Colonic mucosa (tissue), 4 donors: ENCODE measurements at places on chromosomes 2 and 18. TPM values are rescaled to one million over a fixed set of nuclear protein-coding genes. Genes with fewer than 3 reads are reported as not detected.

DNA sequence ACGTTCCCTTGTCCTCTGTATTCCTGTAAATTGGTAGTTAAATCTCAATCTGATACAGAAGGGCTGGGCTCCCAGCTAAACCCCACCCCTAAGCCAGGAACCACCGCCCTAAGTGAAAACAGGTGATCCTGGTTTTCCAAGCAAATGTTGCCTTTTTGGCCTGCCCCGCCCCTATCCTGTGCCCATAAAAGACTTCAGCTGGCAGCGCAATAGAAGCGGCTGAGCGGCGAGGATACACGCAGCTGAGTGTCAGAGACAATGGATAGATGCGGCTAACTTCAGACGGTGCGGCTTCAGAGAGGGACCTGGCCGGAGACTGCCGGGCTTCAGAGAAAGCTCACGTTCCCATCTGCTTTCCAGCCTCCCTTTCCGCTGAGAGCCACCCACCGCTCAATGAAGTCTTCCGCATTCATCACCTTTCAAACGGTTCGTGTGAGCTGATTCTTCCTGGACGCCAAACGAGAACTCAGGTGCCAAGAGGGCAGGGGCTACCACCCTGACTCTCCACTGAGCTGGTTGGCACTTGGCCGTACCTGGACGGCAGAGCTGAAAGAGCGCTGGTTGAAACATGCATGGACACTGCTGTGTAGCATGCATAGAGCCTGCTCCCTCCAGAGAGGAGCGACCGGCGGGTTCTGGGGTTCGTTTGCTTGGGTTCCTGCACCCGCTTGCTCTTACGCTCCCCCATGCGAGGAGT is 49.5 kb upstream of the POLE4 start:
- DNase-seq = peak; percentile 87

GRCh38 chr2:36564377-36564930 is 33.5 kb downstream of the FEZ2 start:
- DNase-seq = no peak

DNA sequence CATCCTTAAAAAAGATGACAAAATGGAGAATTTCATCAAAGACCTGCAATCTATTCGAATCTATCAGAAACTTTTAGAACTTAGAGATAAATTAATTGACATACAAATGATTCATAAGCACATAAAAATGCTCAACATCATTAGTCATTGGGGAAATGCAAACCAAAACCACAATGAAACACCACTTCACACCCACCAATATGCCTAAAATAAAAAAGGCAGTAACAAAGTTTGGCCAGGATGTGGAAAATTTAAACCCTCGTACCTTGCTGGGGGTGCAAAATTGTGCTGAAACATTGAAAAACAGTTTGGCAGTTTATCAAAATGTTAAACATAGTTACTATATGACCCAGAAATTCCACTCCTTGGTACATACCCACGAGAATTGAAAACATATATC is 11.5 kb upstream of the EIF2AK3 start:
- DNase-seq = no peak

- no peak for DNase-seq
Measured at GRCh38 chr2:20355131-20355530, 4.5 kb upstream of the PUM2 start.

DNA sequence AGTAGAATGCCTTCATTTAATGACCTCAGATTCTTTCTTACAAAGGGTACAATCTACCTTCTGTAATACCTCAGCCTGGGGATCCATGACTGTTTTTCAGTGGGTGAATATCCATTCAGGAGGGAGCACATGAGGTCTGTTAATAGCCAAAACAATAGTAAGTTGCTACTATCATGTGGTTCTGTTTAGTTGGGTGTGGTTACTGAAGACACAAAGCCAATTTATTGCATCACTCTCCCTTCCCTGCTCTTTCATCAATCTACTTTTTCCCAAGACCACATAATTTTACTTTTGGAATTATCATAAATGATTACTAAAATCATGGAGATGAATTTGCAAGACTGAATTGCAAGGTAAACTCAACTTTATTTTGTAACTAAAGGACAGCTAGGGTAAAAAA is 254.2 kb downstream of the GALNT13 start:
- no peak for DNase-seq

CLK1 gene
- 49.4 TPM for total RNA-seq

PXDN gene
- 9.5 TPM for total RNA-seq

TMEM185B gene
- 14.4 TPM for total RNA-seq
